ENCODE measurements at places on chromosomes 1 and 21.
A peak's percentile ranks its signal among the peaks of the same experiment; 100 is the strongest.

- no peak for DNase-seq
These were observed 2.6 kb downstream of the PTAFR start for GRCh38 chr1:28173980-28174297.

GRCh38 chr1:228042508-228042907 is 35.7 kb downstream of the WNT3A start:
- no peak for DNase-seq

- no peak for DNase-seq
These were observed 10.3 kb downstream of the INSRR start for GRCh38 chr1:156848461-156849150.

DNA sequence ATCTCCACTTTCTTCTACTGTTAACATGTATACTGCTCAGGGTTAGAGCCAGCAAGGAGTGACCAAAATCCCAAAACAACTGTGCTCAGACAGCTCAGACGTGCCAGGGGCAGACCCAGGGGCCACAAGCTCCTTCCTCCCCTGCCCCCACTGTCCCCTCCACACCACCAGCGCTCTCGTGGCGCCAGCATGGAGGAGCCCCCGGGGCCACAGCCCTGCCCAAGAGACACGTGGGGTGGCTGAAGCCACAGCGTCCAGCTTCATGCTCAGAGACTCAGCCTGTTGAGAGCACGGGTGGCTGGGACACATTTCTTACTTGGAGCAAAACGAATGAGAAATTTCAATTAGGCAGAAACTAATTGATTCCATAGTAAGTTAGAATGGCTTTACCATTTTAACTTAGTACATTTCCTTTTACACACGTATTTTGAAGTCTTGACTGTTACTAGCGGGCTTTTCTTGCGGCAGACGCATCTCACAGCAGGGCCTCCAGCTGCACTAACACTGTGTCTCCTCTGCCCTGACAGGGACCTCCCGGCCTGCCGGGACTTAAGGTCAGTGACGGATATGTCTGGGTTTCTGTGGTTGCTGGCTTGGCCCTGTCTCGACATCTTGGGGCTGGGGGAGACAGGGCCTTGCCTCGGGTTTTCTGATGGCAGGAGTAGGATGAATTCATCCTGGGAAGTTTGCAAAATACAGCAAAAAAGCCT is 54.2 kb downstream of the SLC19A1 start:
- no peak for DNase-seq

DNA sequence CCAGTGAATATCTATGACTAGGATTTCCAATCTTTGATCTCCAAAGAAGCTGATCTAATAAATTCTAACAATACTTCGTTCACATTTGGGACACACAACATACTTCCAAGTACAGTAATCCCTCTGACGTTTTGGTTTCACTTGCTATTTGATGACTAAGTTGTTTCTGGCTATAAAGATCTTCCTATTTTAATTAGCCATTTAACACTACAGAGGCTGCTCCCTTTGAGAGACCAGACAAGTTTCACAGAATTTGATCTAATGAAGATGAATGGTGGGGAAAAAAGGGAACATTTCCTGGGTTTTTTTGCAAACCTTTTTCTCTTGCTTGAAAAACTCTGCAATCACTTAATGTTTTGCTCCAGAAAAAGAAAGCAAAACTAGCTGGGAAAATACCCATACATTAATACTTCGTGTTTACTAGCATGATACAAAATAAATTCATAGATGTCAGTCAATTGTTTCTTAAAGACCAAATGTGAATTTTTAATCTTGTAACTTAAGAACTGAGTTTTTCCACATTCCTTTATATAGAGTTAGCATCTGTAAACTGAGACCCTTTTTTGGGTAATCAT is 28.0 kb upstream of the GLIS1 start:
- no peak for DNase-seq

- peak; percentile 68 for DNase-seq
These were observed 867 bp downstream of the PTGFRN start for GRCh38 chr1:116910379-116911187.

DNA sequence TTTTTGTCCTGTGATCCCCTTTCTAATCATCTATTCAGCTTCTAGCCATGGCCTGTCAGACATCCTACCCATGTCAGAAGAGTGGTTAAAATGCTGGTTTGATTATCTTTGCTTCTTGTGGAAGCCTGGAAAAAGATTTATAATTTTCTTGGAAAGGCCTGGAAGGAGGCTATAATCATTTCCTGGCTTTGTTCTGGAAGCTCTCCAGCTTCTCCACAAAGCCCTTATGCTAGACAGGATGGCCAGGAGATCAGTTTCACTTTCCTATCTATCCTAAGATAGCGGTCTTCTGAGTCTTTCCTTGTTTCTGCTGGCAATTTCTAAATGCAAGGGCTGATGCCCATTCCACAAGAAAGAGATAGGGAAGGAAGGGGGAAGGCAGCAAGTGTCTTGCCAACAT is 90.9 kb upstream of the SLC44A3 start:
- no peak for DNase-seq

GRCh38 chr1:20336105-20336605 is 45.5 kb downstream of the VWA5B1 start:
- no peak for DNase-seq

GRCh38 chr1:29361686-29362085 is 125.4 kb downstream of the PTPRU start:
- DNase-seq: no peak

- no peak for DNase-seq
These were observed 5.6 kb upstream of the S100A8 start for GRCh38 chr1:153396461-153396860.

DNA sequence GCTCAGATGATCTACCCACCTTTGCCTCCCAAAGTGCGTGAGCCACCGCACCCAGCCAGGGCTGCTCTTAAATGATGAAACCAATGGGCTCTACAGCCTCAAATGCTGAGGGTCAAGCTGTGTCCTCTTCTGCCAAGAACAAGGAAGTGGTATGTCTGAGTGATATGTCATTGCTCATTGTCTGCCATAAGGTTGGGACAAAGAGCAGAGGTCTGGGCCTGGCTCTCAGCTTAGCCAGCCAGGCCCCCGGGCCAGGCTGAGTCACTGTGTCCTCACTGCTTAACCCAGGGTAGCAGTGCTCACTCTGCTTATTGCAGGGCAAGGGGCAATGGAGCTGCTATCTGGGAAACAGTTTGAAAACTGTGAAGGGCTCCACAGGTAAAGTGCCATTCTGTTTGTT is 8.3 kb upstream of the ETS2 start:
- DNase-seq: no peak

GRCh38 chr1:168093616-168094015 is 43.1 kb downstream of the GPR161 start:
- DNase-seq: no peak

GRCh38 chr1:27402349-27402754 is 9.9 kb downstream of the GPR3 start:
- peak; percentile 74 for DNase-seq

DNA sequence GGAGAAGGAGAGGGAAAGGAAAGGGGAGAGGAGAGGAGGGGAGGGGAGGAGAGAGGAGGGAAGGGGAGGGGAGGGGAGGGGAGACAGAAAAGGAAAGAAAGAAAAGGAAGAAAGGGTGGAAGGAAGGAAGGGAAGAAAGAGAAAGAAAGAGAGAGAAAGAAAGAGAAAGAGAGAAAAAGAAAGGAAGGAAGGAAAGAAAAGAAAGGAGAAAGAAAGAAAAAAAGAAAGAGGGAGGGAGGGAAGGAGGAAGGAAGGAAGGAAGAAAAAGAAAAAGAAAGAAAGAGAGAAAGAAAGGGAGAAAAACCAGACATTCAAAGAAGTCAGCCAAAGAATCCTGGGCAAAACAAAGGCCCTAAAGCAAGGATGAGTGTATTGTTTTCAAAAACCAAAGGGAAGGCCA is 125.7 kb upstream of the SPATA6 start:
- no peak for DNase-seq
